ENCODE measurements at places on chromosomes 6 and 20. TPM values are rescaled to one million over a fixed set of nuclear protein-coding genes. Genes with fewer than 3 reads are reported as not detected.

Gene TINAG
- not detected for total RNA-seq

Gene BCL2L1
- total RNA-seq = 121 TPM

Gene LSM14B
- 38.7 TPM for total RNA-seq

Gene CDK19
- total RNA-seq = 15.7 TPM

Gene SCUBE3
- total RNA-seq = not detected

- no peaks in the 10 kb centered on the region for H3K4me1 ChIP-seq
- no peaks in the 10 kb centered on the region for H3K36me3 ChIP-seq
- DNase-seq = no peak
- no peaks in the 10 kb centered on the region for H3K27me3 ChIP-seq
- H3K4me3 ChIP-seq = no peak overlapping the region
These were observed 29.7 kb downstream of the GJA1 start for GRCh38 chr6:121465101-121465500.

- no peak overlapping the region for H3K27ac ChIP-seq
- no peak overlapping the region for H3K4me3 ChIP-seq
- H3K27me3 ChIP-seq = no peaks in the 10 kb centered on the region
- no peak for DNase-seq
- no peaks in the 10 kb centered on the region for H3K4me1 ChIP-seq
- no peaks in the 10 kb centered on the region for H3K36me3 ChIP-seq
These were observed 38.2 kb upstream of the KIF13A start for GRCh38 chr6:18025596-18025995.

DNA sequence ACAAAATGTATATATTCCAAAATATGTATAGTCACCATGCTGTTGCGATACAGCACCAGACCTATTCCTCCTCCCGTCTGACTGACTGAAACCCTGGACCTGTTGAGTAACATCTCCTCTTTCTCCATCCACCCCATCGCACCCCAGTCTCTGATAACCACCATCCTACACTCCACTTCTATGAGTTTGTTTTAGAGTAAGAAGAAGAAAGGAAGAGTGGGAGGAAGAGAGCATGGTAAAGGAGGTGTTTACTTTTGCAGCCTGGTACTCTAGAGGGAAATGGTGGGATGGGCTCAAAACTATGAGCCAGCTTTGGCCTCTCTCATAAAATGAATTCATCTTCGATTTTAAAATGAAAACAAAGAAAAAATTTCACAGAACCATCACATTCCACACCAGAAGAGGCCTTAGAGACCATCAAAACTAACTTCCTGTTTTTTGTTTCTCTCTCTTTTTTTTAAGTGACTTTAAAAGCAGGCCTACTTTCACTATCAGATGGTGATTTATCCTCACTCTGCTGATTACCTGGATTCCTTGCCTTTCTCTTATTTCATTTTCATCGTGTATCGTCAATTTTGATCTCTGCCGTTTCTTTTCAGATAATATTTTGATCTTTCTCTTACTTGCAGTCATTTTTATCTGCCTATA, 16.8 kb upstream of the FUCA2 start:
- H3K27ac ChIP-seq = peak overlapping the region; percentile 77
- H3K4me3 ChIP-seq = no peak overlapping the region
- no peak for DNase-seq
- H3K4me1 ChIP-seq = peaks cover 11% of the 10 kb centered on the region
- no peaks in the 10 kb centered on the region for H3K27me3 ChIP-seq

GRCh38 chr6:164063346-164063745, 648.8 kb downstream of the QKI start:
- no peak overlapping the region for H3K4me3 ChIP-seq
- H3K27me3 ChIP-seq = peaks cover 6% of the 10 kb centered on the region
- H3K36me3 ChIP-seq = no peaks in the 10 kb centered on the region
- no peak for DNase-seq
- H3K27ac ChIP-seq = no peak overlapping the region
- H3K4me1 ChIP-seq = no peaks in the 10 kb centered on the region

DNA sequence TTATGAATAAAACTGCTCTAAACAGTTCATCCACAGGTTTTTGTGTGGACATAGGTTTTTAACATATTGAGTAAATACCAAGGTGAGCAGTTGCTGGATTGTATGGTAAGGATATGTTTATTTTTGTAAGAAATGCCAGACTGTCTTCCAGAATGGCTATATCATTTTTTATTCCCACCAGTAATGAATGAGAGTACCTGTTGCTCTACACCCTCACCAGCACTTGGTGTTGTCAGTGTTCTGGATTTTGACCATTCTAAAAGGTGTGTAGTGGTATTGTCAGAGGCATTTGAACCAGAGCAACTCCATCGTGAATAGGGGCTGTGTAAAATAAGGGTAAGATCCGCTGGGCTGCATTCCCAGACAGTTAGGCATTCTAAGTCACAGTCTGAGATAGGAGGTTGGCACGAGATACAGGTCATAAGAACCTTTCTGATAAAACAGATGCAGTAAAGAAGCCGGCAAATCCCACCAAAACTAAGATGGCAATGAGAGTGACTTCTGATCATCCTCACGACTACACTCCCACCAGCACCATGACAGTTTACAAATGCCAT, 12.9 kb upstream of the NT5E start:
- no peak overlapping the region for H3K4me3 ChIP-seq
- no peaks in the 10 kb centered on the region for H3K36me3 ChIP-seq
- no peak overlapping the region for H3K27ac ChIP-seq

- peaks cover 20% of the 10 kb centered on the region for H3K4me1 ChIP-seq
- H3K27me3 ChIP-seq = peaks cover 2% of the 10 kb centered on the region
- DNase-seq = peak; percentile 13
- peak overlapping the region; percentile 81 for H3K27ac ChIP-seq
These were observed 57.8 kb upstream of the ARID1B start for GRCh38 chr6:156719395-156719719.

DNA sequence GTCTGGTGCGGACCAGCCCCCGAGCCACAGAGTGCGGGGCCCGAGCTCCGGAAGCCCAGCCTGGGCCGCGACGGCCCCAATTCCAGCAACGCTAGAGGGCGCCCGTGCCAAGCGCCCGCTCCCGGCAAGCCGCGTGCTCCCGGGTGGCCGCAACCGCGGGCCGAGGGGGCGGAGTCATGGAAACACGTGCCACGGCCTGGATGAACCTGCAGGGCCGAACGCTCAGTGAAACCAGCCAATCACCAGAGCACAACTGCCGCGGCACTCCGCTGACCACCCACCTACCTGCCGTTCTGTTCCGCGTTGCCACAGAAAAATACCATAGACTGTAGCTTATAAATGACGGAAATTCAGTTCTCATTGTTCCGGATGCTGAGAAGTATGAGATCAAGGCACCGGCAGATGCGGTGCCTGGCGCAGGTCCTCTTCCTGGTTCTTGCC, 85.7 kb upstream of the FOXC1 start:
- H3K4me3 ChIP-seq = peak overlapping the region; percentile 56
- H3K4me1 ChIP-seq = peaks cover 48% of the 10 kb centered on the region

- no peak overlapping the region for H3K4me3 ChIP-seq
- DNase-seq = no peak
- H3K27ac ChIP-seq = no peak overlapping the region
- H3K27me3 ChIP-seq = no peaks in the 10 kb centered on the region
- H3K4me1 ChIP-seq = no peaks in the 10 kb centered on the region
These were observed 856.9 kb downstream of the EYS start for GRCh38 chr6:64850121-64850520.

GRCh38 chr20:43187476-43188233, 2.1 kb downstream of the PTPRT start:
- H3K27ac ChIP-seq = no peak overlapping the region
- peaks cover 4% of the 10 kb centered on the region for H3K4me1 ChIP-seq
- H3K36me3 ChIP-seq = no peaks in the 10 kb centered on the region

GRCh38 chr6:119535332-119535731, 185.8 kb upstream of the MAN1A1 start:
- no peak for DNase-seq
- H3K36me3 ChIP-seq = no peaks in the 10 kb centered on the region
- H3K27me3 ChIP-seq = peaks cover 2% of the 10 kb centered on the region
- peaks cover 12% of the 10 kb centered on the region for H3K4me1 ChIP-seq

- no peak overlapping the region for H3K4me3 ChIP-seq
- H3K27me3 ChIP-seq = no peaks in the 10 kb centered on the region
- no peak overlapping the region for H3K27ac ChIP-seq
- DNase-seq = no peak
- no peaks in the 10 kb centered on the region for H3K36me3 ChIP-seq
These were observed 367.6 kb downstream of the TENT5A start for GRCh38 chr6:81384921-81385320.

DNA sequence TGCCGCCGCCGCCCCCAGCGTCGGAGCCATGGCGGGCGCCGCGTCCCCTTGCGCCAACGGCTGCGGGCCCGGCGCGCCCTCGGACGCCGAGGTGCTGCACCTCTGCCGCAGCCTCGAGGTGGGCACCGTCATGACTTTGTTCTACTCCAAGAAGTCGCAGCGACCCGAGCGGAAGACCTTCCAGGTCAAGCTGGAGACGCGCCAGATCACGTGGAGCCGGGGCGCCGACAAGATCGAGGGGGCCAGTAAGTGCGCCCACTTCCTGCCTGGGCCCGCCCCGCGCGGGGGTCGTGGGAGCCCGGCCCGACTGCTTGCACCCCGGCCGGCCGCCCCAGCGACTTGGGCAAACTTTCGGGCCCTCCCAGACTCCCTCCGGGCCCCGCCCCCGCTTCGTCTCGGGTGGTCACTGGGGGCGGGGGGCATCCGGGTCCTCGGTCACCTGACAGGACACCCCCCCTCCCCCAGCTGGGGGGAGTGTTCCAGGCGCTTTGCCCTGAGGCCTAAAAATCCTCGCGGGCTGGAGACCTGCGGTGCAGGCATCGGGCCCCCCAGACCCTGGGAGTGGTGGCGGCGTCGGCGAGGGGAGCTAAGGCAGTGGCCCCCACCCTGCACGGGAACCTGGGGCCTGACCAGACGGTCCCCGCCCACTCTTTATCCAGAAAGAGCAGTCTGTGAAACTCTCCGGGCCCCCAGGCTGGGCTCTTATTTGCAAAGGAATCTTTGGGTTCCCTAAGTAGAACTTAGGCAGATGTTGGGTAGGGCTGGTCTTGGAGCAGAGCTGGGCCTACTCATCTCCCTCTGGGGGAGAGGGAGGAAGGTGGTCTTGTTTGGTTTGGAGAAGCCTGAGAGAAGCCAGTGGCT, 501 bp downstream of the PLCG1 start:
- DNase-seq = peak; percentile 82
- H3K27me3 ChIP-seq = no peaks in the 10 kb centered on the region
- H3K4me3 ChIP-seq = peak overlapping the region; percentile 86
- H3K36me3 ChIP-seq = peaks cover 30% of the 10 kb centered on the region
- H3K4me1 ChIP-seq = peaks cover 71% of the 10 kb centered on the region
- peak overlapping the region; percentile 92 for H3K27ac ChIP-seq

GRCh38 chr6:42051268-42051653, 937 bp downstream of the TAF8 start:
- H3K4me3 ChIP-seq = peak overlapping the region; percentile 88
- H3K27ac ChIP-seq = peak overlapping the region; percentile 96
- H3K4me1 ChIP-seq = peaks cover 57% of the 10 kb centered on the region
- H3K36me3 ChIP-seq = peaks cover 39% of the 10 kb centered on the region

GRCh38 chr20:48846516-48847492, 19.0 kb upstream of the PREX1 start:
- H3K4me3 ChIP-seq = no peak overlapping the region
- peak overlapping the region; percentile 89 for H3K27ac ChIP-seq
- H3K36me3 ChIP-seq = no peaks in the 10 kb centered on the region
- H3K4me1 ChIP-seq = peaks cover 23% of the 10 kb centered on the region

DNA sequence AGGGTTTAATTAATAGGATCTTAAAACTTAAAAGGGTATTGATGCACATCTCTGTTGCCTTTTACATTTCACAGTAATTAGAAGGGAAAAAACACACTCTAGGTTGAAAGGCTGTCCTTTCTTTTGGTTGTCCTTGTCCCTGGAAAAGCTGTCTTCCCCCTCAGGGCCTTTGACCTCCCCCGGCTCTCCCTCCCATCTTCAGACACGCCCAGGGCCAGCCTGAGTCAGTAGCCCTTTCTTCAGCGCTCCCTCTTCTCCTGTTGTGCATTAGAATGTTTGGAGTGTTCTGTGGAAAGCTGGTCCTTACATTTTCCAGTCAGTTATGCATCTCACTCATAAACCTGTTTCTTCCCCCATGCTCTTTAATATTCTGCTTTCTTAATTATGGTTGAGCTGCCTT, 157.0 kb downstream of the MTHFD1L start:
- H3K4me3 ChIP-seq = no peak overlapping the region
- H3K27ac ChIP-seq = no peak overlapping the region
- H3K36me3 ChIP-seq = peaks cover 52% of the 10 kb centered on the region
- no peaks in the 10 kb centered on the region for H3K4me1 ChIP-seq
- H3K27me3 ChIP-seq = no peaks in the 10 kb centered on the region

DNA sequence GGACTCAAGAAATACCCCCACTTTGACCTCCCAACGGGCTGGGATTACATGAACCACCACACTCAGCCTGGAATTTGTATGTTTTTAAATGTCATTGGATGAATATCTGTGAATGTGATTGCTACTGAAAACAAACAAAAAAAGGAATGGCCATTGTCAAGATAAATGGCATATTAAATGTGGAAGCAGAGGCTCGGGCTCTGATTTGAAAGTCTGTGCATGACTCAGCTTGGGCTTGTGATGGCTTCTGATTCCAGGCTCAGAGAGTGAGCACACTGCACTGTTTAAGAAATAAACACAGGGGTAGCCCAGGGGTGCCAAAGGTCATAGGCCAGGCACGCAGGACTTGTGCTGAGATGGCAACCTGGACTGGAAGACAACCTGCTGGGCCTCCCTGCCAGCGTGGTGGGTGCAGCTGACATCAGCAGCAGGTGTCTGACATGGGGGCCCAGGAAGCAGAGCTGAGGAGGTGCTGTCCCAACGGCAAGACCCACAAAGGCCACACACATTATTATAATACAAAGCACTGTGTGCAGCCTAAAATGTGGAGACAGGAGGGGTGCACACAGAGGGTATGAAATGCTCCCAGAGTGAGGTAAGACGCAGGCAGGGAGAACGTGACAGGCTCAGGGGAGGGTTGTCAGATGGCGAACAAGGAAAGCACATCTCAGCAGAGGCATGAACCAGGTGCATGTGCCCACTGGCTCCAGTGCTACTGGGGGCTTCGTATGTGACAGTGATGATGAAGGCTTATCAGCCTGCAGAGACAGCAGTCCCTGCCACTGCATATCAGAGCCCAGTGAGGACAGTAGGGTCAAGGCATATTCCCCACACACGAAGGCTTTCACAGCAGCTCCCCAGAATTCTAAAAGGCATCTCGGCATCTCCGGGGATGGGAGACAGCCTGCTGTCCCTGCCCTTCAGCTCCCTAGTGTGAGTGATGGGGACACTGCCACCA, 169.4 kb downstream of the SYNDIG1 start:
- no peak overlapping the region for H3K4me3 ChIP-seq
- H3K27ac ChIP-seq = no peak overlapping the region
- H3K36me3 ChIP-seq = no peaks in the 10 kb centered on the region
- H3K27me3 ChIP-seq = peaks cover 3% of the 10 kb centered on the region

- H3K4me3 ChIP-seq = no peak overlapping the region
- no peak overlapping the region for H3K27ac ChIP-seq
- no peaks in the 10 kb centered on the region for H3K36me3 ChIP-seq
These were observed 42.3 kb upstream of the RALGAPA2 start for GRCh38 chr20:20754714-20755113.

- no peaks in the 10 kb centered on the region for H3K36me3 ChIP-seq
- DNase-seq = no peak
- H3K27me3 ChIP-seq = peaks cover 9% of the 10 kb centered on the region
- H3K4me1 ChIP-seq = no peaks in the 10 kb centered on the region
These were observed 22.6 kb upstream of the ULBP3 start for GRCh38 chr6:150091476-150091875.

Data from activated CD4-positive, alpha-beta T cell treated with anti-CD3 and anti-CD28 coated beads for 36 hours (primary cell).